ENCODE measurements at places on chromosomes 11 and 22.

DNA sequence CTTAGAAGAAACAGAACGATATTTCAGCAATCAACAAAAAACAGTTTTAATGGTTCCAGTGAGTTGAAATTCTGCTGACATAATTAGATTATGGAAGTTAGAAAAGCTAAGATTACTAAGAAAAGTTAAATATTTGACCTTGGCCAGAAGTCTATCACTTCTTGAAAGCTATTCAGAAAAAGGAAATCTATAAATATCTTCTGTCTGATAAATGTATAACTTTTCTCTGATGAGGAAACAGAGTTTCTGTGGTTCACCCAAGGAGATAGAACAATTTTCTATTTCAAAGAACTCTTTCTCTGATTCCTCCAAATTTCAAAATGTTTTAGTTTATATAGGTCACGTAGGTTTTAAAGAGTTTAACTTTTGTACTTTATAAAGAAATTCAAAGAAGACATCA, 438.4 kb upstream of the CHORDC1 start:
- no peak for DNase-seq

GRCh38 chr22:45608763-45609180, 62.9 kb upstream of the ATXN10 start:
- no peak for DNase-seq

- no peak for DNase-seq
Measured at GRCh38 chr11:32109138-32109537, 18.3 kb downstream of the RCN1 start.

DNA sequence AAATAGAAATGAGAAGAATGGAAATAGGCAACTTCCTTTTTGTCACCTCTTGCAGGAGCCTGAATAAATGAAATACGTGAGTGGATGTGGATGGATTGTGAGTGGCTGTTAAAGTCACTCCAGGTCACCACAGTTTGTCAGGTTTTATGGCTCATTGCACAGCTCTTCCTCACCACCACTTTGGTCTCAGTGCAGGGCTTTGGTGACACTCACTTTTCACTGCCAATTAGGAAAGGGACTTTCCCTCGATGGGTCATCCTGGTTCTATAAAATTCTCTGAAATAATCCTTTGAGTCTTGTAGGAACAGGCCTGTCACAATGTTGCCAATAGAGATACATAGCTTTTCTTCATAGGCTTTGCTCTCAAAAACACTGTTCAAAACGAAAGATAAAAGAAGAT, 172.4 kb upstream of the C11orf87 start:
- DNase-seq, result no peak

GRCh38 chr22:28450109-28450508, 229.5 kb downstream of the TTC28 start:
- DNase-seq, result no peak

DNA sequence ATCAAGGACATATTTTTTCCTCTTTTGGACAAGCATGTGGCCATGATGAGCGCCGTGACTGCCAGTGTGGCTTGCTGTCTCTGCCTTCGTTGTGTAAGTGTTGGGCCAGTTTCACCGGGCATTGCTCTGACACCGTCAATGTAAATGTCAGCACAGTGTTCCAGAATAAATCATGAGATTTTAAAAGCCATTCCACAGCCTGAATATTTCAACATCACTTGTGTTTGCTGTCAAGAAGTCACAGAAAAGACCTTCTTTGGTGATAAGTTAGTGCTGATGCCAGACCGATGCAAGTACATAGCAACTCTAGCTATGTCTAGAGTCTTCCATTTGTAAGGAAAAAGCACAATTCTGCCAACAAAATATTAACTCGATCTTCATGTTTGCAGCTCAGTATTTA, 467.8 kb downstream of the TBC1D22A start:
- DNase-seq, result no peak

GRCh38 chr22:23835484-23836144, 3.2 kb downstream of the DERL3 start:
- DNase-seq, result no peak

DNA sequence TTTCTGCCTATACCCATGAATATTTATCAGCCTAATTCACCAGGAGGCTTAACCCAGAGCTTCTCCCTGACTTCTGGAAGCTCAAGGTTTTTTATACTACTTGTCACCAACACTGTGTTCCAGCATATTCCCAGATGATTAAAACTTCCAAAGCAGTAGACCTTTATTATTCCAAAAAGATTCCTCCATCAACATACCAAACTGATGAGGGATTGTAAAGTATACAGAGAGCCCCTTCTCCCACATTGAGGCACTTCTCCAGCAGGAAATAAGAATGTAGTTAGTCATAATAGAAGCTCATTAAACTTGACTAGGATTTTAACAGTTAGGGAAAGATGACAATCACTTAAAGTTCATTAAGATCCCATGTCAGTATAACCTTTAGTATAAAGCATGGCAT, 51.4 kb upstream of the CEP126 start:
- DNase-seq, result no peak

DNA sequence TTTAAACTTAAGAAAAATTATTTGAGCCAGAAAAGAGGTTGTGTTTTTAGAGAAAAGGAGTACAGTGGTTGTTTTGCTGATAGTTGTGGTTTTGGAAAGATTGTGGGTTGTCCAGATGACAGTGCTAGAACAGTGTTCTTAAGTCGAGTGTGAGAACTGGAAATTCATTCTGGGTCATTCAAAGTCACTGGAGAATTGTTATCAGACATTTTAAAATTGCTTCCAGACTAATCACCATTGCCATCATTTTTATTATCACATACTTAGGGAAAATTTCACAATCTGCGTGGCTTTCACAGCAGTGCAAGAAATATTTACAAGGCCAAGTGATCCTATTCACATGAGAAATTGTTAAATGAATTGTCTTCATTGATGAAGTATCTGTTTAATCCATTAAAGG, 242.2 kb upstream of the DDI1 start:
- DNase-seq, result no peak

DNA sequence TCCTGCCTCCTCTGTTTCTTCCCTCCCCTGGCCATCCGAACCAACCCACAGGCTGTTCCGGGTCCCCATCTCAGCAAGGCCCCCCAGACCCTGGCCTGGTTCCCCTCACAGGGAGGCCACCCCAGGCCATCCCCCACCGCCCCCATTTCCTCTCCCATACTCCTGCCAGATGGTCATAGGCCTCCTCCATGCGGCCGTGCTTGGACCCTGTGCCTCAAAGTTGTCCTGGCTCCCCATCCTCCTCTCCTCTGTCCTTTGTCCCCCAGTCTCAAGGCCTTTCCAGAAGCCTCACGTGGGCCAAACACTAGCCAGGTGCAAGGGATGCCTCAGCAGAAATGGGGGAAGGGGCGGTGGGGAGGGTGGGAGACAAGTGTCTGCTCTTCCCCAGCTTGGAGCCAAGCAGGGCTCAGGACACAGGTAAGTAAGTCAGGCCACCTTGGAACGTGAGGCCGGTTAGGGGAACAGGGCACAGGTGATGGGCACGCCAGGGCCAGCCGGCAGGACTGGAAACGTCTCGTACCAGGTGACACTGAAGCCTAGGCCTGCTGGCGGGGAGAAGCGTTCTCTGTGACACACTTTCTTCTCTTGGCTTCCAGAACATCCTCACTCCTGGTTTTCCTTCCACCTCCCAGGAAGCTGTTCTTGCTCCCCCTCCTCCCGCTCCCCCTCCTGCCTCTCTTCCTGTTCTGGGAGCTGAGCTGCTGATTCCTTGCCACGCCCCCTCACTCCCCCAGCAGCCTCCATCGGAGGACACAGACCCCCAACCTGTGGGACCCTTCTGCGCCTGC, 31.5 kb upstream of the SLC22A12 start:
- no peak for DNase-seq

DNA sequence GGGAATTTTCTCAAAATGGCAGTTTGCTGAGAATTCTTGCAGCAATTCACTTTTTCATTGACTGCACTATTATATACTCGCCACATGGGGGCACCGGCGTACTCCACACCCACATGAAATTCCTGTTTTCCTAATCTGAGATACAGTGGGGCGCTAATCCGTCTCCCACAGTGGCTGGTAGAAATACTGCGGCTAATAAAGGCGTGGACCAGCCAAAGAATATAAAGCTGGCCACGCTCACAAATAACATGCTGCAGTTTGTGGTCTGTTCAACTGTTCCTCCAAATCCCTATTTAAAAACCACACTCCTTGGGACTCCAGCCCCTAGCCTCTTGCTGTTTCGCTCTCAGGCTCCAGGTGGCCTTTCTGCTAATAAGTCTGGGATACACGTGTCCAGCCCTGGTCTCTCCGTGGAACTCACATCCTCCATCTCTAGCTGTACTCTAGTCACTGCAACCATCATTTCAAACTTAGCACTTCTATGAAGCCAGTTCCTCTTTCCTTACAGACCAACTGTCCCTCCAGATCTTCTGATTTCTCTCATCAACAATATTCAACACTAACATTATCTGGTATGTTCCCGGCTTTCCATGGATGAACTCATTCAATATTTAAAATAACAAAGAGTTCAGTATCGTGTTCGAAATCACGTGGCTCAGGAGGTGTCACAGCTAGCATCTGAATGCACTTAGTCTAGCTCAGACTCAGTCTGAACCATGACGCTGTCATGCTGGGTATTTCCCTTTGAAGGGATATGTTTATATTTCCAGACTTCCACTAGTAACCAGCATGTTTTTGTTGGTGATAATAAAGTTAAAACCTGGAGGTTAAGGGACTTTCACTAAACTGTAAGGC, 22.0 kb downstream of the TBRG1 start:
- DNase-seq, result peak; percentile 60

DNA sequence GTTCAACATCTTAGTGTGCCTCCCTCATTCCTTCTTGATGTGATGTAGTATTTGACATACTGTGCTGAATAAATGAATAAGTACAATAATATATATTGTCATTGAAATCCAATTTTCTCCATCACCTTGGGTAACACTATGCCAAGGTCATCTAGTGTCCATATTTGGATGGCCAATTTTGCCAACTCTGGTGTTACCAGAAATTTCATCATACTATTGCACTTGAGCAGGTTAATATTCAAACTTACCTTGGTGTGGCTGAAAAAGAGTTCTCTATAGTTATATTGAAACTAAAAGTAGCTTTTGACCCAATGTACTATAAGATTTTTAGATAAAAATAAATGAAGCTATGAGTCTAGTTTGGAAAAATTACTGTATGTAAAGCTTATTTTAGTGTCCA, 98.2 kb upstream of the SLC6A5 start:
- no peak for DNase-seq

- no peak for DNase-seq
Measured at GRCh38 chr11:64088162-64089026, 52.7 kb downstream of the FLRT1 start.
